ENCODE measurements at places on chromosomes 12 and 14.
A peak's percentile ranks its signal among the peaks of the same experiment; 100 is the strongest.

DNA sequence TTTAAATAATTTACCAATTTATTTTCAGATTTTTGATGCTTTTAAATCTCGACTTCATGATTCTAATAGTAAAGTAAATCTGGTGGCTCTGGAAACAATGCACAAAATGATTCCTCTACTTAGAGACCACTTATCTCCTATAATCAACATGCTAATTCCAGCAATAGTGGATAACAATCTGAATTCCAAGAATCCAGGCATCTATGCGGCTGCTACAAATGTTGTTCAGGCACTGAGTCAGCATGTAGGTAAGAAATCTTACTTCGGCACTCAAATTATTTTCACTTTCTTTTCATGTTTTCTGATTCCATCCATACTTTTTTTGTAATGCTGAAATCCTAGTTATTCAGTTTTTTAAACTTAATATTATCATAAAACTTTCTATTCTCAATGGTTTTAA, 15.5 kb upstream of the PRPF39 start:
- no peak for DNase-seq

- no peak for DNase-seq
These were observed 207.5 kb downstream of the EXOC5 start for GRCh38 chr14:57061009-57061711.

- DNase-seq = no peak
These were observed 49.3 kb downstream of the FOXN3 start for GRCh38 chr14:89367779-89368120.

DNA sequence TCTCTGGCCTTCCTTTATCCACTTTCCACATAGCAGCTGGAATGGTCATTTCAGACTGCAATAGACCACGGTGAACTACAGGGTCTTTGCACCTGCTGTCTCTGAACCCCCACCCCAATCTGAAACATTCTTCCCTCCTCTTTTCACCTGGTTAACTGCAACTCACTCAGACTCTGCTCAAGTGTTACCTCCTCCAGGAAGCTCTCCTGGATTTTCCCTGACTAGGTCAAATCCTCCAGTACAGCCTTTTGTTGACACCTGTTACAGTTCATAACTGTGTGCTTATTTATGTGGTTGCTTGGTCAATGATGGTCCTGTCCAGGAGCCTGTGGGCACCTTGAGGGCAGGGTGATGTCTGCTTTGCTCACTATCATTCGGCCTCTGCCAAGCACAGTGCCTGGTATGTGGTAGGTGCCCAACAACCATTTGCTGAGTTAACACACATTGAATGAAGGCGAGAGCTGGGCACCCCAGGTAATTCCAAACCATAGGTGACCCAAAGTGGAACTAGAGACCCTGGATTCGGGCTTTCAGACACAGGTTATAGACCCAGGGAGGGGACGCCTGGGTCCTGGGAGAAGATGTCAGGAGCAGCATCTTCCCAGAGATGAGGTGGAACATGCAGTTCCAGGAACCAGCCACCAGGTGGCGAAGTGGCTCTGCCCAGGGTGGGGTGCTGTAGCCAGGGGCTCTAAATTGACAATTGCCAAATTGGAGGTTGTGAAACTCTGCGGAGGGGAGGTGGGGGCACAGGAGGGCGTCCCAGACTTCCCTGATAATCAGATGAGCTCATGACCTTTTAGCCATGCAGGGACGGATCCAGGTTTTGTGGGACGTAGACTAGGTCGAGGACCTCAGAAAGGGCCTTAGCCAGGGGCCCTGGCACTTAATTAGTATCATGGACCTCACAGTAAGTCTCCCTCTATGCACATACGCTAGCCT, 28.1 kb downstream of the TRPV4 start:
- peak; percentile 20 for DNase-seq

Data from Jurkat, Clone E6-1 (cell line).